ENCODE measurements at places on chromosomes 2 and 18.
A peak's percentile ranks its signal among the peaks of the same experiment; 100 is the strongest.

DNA sequence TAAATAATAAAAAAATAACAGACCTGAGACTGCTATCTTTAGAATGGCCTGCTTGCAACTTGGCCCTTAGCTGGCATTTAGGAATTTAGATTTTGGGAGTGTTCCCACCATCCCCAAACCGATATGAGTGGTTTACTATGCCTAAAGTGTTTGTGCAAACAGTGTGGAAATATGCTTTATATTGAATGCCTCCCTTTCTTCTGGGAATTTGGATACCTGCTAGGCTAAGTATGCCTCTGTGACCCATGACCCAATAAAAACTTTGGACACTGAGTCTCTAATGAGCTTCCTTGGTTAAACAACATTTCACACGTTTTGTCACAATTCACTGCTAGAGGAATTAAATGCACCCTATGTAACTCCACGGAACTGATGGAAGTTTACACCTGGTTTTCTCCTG is 73.2 kb downstream of the BMPR2 start:
- H3K4me3 ChIP-seq = no peak overlapping the region
- H3K27ac ChIP-seq = no peak overlapping the region
- H3K4me1 ChIP-seq = no peaks in the 10 kb centered on the region
- no peaks in the 10 kb centered on the region for H3K27me3 ChIP-seq
- DNase-seq = no peak

DNA sequence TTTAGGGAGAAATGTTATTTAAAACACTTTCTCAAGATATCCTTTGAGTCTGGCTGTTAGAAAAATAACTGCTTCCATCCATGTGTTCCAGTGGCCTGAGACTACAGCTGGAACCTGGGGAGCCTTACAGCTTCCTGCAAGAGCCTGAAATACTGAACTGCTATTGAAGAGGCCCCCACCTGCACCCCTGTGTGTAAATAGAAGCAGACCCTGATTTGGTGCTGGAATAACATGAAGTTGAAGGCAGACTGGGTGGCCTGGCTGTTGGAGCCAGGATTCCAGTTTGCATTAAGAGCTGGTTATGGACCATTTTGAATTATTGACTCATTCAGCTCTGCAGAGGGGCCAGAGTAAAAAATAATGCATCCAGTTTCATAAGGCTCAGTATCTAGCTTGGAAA is 61.9 kb downstream of the DIS3L2 start:
- H3K27ac ChIP-seq = no peak overlapping the region
- H3K4me3 ChIP-seq = no peak overlapping the region
- DNase-seq = no peak
- H3K27me3 ChIP-seq = no peaks in the 10 kb centered on the region

- H3K27me3 ChIP-seq = no peaks in the 10 kb centered on the region
- peaks cover 100% of the 10 kb centered on the region for H3K4me1 ChIP-seq
- peak overlapping the region; percentile 28 for H3K4me3 ChIP-seq
- peak overlapping the region; percentile 71 for H3K27ac ChIP-seq
Measured at GRCh38 chr2:43133708-43134570, 92.5 kb downstream of the ZFP36L2 start.

DNA sequence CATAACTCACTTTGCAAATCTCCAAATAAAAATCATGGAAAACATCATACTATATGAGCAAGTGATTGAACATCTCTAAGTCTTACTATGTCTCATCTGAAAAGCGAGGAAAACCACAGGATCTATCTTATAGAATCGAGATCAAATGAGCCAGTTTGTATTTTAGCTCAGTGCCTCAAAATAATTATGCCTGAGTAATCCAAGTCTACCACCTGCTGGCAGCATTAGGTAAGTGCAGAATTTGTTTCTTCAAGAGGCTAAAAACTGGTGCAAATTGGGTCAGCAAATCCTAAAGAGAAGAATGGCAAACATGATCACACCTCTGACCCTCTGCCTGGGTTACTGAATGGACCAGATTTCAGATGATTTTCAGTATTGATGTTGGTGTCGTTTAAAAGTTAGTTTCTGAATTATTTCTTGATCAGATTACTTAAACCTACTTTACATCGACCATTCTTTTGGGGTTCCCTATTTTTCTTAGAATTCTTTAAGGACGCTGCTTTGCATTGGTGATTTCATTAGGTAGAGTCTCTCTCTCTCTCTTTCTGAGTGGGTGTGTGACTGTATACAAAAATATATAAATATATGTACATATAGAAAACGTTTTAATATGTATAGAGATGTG is 12.7 kb upstream of the FHOD3 start:
- H3K27me3 ChIP-seq = no peaks in the 10 kb centered on the region
- H3K27ac ChIP-seq = no peak overlapping the region
- H3K36me3 ChIP-seq = no peaks in the 10 kb centered on the region

GRCh38 chr2:129224486-129224885 is 755.0 kb upstream of the RAB6C start:
- no peaks in the 10 kb centered on the region for H3K36me3 ChIP-seq
- no peak for DNase-seq
- H3K27me3 ChIP-seq = no peaks in the 10 kb centered on the region

Measured in CD8-positive, alpha-beta memory T cell (primary cell).